ENCODE measurements at places on chromosomes 6 and 20.

- no peak for DNase-seq
These were observed 30.9 kb upstream of the PTPRT start for GRCh38 chr20:43220612-43221011.

- no peak for DNase-seq
These were observed 206.3 kb upstream of the KHDRBS2 start for GRCh38 chr6:62492192-62492822.

DNA sequence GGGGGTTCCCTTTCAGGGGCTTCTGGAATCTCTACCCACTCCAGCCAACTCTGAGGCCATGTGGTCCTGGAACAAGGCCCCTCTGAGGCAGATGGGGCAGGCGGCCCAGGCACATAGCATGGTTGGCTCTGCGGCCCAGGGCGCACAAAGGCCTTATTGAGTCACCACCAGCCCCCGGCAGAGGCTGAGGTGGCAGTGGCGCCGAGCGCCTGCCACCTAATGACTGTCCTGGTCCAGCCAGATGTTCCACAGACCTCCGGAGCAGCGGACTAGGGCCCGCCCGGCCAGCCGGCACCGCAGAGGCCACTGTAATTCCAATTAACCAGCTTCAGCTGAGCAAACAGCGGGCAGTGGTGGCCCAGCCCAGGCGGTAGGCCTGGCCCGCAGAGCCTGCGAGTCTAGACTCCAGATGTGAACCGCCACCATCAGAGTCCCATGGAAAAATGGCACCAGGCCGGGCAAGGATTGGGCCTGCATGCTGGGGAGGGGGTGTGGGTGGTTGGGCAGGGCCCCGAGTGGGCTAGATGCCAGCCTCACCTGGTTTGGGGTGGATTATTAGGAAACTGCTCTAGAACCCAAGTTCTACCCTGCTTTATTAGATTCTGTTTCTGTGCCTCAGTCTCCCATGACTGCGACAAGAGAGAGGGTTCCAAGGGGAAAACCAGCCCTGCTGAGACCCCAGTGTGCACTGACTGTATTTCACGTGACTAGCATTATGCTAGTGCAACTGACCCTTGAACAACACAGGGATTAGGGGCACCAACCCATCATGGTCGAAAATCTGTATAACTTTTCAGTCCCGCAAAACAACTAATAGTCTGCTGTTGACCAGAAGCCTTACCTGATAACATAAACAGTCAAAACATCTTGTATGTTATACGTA, 34.1 kb upstream of the ID1 start:
- DNase-seq: no peak

DNA sequence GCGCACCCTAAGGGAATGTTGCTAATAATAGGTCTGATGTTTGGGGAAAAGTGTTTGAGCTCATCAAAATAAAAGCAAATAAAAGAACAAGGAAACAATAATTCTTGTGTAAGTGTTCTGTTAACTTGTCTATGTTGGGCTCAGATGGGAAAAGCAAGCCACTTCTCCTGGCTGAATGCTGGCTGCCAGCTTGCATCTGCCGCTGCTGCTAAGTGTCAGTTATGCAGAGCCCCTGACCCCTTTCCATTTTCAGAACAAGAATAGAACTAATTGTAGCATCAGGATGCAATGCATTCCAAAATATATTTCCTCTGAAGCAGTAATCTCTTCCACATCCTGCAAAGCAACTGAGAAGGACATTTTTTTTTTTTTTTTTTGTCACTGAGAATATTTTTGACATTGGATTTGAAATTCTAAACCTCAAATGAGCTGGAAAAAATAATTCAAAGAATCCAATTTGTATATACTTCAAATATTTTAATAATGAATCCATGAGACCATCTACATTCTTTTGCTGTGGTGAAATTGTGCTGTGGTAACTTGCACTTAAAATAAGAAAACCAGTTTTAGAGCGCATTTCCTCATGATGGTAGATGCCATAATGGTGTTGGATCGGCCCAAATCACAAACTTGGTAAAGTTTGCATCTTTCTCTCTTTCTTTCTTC, 43.9 kb upstream of the DEK start:
- DNase-seq: no peak

DNA sequence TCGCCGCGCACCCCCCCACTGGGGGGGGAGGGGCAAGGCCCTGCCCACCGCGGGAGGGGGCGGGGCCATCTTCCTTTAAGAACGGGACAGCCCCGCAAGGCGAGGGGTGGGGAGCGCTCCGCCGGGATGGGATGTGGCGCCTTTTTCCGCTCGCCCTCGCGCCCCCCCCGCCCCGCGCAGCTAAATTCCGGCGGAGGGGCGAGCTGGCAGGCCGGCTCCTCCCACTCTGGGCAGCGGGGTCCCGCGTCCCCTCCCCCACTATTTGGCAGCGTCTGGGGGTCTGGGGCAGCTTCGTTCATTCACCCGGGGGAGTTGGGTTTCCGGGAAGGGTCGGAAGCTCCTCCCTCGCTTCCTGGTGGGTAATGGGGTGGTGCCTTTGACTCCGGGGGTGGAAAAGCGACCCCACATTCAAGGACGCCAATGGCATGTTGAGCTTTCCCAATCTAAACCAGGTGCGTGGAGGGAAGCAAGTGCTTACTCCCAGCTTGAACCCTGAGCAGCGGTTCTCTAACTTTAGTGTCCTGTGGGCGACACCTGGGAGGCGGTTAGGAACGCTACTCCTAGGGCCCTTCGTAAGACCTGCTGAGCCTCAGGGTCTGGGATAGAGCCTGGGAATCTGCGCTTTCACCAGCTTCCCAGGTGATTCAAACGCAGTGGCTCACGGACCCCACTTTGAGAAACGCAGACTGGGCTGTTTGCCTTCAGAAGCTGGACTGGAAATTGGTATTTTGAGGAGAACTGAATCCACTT, 927 bp downstream of the ASXL1 start:
- peak; percentile 69 for DNase-seq

GRCh38 chr6:4962905-4963304, 40.9 kb downstream of the RPP40 start:
- DNase-seq: no peak

DNA sequence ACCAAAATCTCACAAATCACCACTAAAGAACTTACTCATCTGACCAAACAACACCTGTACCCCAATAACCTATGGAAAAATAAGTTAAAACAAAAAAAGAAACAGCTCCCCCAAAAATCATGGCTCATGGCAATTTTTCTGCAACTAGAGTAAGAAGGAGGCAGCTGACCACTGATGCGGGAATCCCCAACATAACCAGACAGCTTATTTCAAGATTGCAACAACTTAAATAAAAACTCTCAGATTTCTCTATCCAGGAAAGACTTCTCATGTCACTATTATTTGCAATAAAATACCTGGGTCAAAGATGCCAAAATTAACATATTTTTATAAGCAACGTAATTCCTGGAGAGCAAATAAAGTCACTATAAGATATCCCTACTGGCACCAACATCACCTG, 128.1 kb upstream of the LY86 start:
- no peak for DNase-seq

- DNase-seq: no peak
These were observed 11.0 kb downstream of the DACT2 start for GRCh38 chr6:168308390-168309144.

DNA sequence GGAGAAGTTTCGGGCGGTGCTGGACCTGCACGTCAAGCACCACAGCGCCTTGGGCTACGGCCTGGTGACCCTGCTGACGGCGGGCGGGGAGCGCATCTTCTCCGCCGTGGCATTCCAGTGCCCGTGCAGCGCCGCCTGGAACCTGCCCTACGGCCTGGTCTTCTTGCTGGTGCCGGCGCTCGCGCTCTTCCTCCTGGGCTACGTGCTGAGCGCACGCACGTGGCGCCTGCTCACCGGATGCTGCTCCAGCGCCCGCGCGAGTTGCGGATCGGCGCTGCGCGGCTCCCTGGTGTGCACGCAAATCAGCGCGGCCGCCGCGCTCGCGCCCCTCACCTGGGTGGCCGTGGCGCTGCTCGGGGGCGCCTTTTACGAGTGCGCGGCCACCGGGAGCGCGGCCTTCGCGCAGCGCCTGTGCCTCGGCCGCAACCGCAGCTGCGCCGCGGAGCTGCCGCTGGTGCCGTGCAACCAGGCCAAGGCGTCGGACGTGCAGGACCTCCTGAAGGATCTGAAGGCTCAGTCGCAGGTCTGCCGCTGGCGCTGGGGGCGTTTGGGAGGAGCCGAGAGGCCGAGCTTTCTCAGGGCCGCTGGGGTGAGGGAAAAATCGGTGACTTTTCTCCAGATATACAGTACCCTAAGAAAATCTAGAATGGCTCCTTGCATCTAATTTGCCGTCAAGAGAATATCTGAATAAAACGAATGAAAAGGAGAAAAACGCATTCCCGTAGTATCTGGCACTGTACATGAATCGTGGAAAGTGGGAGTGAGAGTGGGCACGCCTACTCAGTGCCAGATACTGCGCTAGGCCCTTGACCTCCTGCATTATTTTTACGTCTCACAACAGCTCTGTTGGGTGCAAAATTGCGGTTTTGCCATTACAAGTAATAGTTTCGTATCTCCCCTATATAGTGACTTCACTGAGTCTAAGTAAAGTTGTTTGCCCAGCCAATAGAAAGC, 1.0 kb downstream of the CALHM6 start:
- DNase-seq: peak; percentile 67

GRCh38 chr6:142692942-142693341, 252.0 kb downstream of the HIVEP2 start:
- peak; percentile 42 for DNase-seq

DNA sequence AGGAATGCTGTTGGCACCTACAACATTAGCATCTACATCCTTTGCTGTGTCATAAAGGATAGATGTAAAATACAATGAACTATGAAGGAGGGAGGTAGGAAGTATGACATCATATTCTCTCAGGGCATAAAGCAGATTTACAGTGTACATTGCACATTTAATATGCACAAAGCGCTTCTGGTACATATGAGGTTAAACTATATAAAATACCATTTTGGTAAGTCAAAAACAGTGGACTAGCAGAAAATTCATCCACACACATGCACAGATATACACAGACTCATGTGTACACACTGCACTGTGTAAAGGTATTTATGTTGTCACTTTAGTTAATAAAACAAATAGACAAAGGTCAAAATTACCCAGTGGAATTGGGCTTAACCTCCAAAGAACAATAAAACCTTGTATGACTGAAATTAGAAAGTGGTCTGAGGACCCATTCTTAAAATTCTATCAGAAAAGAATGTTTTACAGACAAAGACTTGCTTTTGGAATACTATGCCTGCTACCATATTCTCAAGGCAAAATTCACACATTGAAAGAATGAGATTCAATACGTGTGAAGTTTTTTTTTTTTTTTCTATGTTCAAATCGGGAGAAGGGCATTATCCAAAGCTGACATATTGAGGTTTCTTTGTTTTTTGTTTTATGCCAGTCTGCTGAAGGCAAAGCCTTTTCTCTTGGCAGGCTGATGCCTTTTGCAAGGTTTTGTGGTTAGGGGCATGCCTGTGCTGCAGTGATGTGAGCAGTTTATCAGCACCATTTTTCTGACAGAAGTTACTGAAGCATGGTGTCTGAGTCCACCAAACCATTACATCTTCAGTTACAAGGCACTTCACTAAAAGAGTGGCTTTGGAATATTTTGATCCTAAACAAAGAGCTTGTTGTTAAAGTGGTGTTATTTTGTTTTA, 199.0 kb downstream of the PLCB1 start:
- no peak for DNase-seq

GRCh38 chr6:31328355-31328960, 28.5 kb downstream of the HLA-B start:
- no peak for DNase-seq

- DNase-seq: no peak
These were observed 326.3 kb downstream of the UBE3D start for GRCh38 chr6:82739303-82739702.

DNA sequence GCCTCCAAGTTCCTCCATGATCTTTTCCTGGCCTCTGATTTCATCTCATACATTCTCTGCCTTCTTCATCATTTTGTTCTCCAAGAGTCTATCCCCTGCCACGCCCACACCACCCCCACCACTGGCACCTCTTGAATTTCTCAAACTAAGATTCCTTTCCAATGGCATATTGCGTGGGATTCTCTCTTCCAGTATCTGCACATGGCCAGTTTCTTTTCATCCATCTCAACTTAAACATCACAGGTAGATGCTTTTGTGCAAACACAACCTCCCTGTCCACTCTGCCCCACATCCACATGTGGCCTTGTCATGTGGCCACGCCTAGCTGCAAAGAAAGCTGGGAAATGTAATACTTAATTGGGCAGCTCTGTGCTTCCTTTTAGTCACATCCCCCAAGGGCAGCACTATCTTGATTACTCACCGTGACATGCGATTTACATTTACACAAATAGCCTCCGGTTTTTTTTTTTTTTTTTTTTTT, 33.4 kb upstream of the ZMYND8 start:
- no peak for DNase-seq

- no peak for DNase-seq
These were observed 20.6 kb downstream of the SLC17A9 start for GRCh38 chr20:62972845-62973745.

DNA sequence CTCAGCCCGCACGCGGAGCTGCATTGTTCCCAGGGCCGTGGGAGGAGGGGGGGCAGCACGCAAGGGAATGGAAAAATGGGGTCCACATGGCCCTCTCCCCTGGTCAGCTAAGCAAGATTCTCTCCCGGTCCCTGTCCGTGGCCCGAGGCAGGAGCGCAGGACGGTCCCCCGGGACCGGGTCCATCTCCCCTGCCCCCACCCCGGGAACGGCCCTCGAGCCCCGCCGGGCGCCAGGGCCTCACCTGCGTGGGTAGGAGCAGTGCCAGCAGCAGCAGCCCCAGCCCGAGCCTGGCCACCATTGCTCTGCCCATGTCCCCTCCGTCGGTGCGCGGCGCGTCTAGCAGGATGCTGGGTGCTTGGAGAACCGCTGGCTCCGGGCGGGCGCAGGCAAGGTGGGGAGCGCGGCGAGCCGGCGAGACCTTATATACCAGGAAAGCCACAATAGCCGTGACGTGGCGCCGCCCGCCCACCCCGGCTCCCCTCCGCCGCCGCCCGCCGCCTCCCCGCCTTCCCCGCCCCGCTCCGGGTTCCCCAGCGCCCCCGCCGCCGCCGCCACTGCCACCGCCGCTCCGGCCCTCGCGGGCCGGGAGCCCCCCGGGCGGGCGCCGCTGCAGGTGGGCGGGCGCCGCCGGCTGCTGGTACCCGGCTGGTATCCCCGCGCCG, at the start of gene CD24:
Gene CD24, minus strand, starts transcription at position 394 of the 663 bp plus-strand sequence. Its CDS starts 83 bp downstream, at position 311.
- DNase-seq: no peak

GRCh38 chr6:17835784-17836183, 129.1 kb upstream of the NUP153 start:
- DNase-seq: no peak

DNA sequence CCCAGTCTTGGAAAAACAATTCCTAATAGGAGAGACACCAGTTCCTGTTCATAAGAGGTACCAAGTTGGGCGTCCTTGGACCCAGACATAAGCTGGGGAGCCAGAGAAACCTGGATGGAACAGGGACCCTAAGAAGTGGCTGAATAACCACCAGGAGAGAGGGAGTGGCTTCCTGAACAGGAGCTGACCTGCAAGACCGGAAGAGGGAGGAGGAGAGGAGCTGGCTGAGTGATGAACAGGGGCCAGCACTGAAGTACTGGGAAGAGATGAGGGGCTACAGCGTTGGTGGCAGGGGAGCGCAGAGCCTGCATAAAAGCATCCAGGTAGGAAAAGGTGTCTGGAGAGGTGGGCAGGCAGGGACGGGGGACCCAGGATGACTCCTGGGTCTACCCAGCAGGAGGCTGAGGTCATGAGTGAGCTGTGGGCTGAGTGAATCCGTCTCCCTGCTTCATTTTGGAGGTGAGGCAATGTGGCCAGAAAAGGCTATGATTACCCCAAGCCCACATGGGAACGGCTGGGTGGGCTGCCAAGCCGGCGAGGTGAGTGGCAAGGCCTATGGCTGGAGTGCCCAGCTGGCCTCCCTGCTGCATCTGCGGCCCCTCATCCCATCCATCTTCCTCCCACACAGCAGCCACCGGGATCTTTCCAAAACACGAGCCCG, 34.4 kb upstream of the ZFAND3 start:
- no peak for DNase-seq
